ENCODE measurements at places on chromosomes 3 and 15.

DNA sequence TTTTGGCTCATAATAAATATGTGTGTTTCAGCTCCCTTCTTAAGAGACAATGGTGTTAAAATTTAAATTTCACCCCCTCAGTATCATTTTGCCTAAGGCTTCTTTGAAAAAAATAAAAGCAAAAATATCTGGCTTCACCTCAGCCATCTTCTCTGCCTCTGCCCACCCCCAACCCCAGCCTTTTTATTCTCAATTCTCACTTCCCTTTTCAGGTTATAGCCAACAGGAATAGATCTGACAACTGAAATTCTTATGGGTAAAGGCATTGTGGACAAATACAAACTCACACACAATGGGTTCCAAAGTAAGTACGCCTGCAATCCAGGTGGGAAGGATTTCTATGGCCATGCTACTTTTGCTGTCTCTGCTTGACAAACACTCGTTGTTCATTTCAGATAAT, 399.0 kb upstream of the ARRDC4 start:
- no peak for DNase-seq

GRCh38 chr3:43105596-43106292, at the start of gene POMGNT2:
POMGNT2 (minus strand) TSS chr3:43106079; CDS start chr3:43081431, 24,648 bp downstream.
- peak; percentile 86 for DNase-seq

GRCh38 chr3:108106031-108106430, 15.2 kb upstream of the CD47 start:
- no peak for DNase-seq

- no peak for DNase-seq
These were observed 65.2 kb downstream of the EIF4E3 start for GRCh38 chr3:71659864-71660591.

- DNase-seq = no peak
These were observed 192.0 kb downstream of the UBE2E2 start for GRCh38 chr3:23395115-23395514.

- DNase-seq = no peak
These were observed 10.5 kb downstream of the SEMA4B start for GRCh38 chr15:90211440-90212143.

- DNase-seq = no peak
These were observed 47.0 kb upstream of the DLG1 start for GRCh38 chr3:197345390-197345789.

DNA sequence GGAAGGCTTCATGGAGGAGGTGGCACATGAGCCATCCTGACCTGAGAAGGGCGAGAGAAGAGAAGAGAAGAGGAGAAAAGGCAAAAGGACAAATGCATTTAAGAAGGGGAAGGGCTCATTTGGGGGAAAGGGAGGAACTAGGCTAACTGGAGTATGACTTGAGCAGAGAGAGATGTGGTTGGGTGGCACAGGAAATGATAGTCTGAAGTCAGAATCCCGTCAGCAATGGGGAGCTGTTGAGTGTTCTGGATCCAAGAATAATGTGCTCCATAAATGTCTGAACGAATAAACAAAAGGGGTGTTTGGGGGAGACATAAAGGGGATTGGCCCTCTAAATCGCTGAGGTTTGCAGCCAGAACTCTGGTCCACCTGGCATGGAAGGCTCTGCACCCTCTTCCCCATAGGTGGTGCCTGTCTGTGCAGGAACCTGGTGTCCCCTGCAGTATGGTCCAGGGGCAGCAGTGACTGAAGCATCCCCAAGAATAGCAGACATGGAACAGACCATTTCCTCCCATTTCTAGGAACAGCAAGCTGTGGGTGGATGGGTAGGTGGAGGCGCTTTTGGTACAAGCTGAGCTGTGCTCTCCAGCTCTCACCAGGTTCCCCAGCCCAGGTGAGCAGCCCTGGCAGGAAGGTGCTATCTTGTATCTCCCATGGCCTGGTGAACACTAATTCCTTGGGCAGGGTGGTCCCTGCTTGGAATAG, 15.2 kb downstream of the CORO2B start:
- DNase-seq = no peak

Measured in BE2C (cell line).